Stromal cell of bone marrow (primary cell): ENCODE measurements at places on chromosomes 1 and 21.

DNA sequence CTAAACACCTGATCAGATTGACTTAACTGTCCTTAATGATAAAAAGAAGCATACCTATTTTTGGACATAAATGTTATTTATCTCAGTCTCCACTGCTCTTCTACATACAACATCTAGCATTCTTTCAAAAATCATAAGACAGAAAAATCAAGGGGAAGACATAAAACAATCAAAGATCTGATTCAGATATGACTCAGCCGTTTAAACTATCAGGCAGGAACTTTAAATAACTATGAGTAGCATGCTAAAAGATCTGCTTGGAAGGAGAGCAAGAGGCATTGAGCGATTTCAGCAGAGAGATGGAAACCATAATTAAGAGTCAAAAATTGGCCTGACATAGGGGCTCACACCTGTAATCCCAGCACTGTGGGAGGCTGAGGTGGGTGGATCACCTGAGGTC lies 27.2 kb upstream of the SLC22A15 start:
- peak; percentile 32 for DNase-seq

- DNase-seq = no peak
These were observed 69.5 kb downstream of the TRIM11 start for GRCh38 chr1:228337031-228337564.

- peak; percentile 56 for DNase-seq
These were observed 416.3 kb upstream of the USP24 start for GRCh38 chr1:55631509-55631908.

DNA sequence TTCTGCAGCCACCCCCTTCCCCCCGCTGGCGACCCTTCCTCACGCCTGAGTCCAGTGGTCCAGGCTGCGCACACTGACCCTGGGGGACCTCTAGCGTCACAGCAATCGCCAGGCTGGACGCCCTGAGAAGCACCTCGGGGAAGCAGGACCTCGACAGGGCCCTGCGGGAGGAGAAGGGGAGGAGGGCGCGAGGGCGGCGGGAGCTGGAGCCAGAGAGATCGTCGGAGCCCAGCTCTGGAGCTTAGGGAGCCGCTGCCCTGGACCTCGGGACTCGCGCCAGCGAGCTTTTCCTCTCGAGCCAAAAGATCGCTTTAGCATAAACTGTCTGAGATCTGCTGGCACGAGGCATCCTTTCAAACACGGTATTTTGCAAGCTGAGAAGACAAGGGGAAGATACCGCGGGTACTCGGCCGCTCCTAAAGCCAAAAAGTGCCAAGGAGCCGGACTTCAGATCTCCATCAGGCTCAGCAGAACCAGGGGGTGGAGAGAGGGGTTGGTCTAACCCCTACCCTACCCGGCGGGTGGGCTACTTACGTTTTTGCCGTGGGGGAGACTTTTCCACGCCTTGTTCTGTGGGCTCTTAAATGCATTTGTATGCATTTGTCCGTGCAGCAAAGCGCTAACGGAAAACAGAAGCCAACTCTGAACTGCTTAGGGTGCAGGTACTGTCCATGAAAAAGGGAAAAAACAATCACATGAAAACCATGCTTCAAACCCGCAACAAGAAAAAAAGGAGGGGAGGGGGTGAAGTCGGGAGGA lies 586 bp downstream of the COL24A1 start:
- DNase-seq = no peak

DNA sequence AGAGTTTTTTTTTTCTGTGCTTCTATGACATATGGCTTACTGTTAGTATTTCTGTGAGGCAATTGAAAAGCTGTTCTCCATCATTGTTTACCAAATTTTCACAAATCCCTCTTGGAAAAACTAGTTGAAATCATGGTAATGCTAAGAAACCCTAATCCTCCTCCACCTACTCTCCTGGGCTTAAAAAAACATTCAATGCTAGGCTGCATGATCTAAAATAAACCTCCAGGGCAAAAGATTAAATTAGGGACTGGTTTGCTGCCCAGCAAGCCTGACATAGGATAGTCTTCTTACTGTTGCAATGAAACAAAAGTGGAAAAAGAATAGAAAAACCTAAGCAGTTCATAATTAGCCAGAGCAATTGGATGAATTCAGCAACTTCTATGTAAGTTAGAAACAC lies 16.1 kb downstream of the C1orf52 start:
- DNase-seq = no peak

DNA sequence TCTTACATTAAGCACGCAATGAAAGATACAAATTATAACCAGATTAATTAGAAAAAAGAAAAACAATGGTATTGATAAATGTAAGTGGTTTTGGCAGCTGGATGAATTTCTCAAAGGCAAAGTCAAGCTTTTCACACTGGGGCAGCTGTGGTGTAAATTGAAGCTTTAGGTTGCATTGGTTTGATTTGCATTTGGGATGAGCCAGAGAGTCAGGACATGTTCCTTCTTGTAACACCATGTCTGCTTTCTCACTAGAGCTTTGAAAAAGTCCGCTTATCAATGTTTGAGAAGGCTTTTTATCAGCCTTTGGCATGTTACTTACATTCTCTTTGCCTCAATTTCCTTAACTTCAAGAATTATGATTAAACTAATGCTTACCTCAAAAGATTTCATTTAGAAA lies 173.9 kb downstream of the GPATCH2 start:
- no peak for DNase-seq

DNA sequence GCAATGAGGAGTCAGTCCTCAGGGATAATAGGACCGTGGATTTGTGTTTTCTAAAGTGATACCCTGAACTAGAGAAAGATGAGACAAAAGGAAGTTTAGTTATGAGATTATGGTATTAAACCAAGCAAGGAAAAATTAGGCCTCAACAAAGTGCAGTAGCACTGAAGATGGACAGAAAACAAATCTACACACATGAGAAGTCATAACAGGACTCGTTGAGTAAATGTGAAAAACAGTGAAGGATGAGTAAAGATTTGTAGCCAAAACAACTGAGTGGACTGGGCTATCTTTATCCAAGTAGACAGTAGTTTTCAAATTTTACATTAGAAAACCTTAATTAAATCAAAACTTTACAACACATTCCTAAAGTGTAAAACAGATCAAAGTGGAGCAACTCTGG lies 15.0 kb downstream of the EPRS1 start:
- no peak for DNase-seq
